ENCODE measurements at places on chromosomes 2 and 18.

GRCh38 chr2:32626639-32627221 is 1.1 kb upstream of the TTC27 start:
- no peak for DNase-seq

DNA sequence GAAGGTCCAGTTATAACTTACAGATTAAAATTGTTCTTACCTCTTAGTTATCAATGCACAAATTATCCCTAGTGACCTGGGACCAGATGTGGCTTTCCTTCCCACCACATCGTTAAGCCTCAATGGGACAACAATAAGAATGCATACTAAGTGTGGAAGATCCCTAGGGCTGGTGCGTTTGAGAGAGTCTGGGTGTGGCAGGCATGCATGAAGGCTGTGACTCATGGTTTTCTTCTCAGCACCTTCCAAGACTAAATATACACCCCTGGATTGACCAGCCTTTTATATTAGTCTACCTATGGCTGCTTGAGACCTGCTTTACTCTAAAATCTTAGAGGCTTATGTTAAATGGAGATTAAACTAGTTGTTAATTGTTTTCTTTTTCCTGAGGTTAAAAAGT is 261.7 kb upstream of the SLC14A2 start:
- DNase-seq = no peak

DNA sequence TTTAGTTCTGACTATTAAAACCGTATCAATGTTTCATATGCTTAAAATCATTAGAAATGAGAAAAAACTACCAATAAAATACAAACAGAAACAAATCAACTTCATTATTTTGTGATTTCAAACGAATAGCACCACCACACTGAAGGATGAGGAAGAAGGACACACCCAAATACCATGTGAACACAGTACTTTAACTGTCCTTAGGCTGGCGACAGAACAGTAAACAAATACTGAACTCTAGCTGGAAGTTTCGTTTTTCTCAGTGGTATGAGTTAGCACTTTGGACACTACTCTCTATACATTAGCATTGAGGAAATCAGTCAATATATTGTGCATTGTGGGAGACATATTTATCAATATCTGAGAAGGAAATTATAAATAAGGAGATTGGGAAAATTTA is 202.4 kb upstream of the AGAP1 start:
- no peak for DNase-seq

GRCh38 chr18:61031626-61032025 is 301.6 kb upstream of the CDH20 start:
- DNase-seq = no peak

DNA sequence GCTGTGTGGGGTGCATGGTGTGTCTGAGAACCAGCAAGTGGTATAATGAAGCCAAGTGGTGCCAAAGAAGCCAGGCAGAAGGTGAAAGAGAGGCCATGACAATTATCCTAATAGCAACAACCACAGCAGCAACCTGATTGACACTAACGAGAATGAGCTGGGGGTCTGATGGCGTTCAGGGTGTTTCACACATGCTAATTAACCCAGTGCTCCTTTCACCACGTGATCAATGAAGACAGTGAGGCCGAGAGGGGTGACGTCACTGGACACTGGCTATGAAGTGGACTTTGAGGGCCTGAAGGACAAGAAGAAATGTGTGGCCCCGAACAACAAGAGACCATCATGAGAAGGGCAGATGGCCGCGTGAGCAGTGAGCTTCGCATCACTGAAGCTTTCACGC is 364.4 kb upstream of the ID2 start:
- DNase-seq = no peak

DNA sequence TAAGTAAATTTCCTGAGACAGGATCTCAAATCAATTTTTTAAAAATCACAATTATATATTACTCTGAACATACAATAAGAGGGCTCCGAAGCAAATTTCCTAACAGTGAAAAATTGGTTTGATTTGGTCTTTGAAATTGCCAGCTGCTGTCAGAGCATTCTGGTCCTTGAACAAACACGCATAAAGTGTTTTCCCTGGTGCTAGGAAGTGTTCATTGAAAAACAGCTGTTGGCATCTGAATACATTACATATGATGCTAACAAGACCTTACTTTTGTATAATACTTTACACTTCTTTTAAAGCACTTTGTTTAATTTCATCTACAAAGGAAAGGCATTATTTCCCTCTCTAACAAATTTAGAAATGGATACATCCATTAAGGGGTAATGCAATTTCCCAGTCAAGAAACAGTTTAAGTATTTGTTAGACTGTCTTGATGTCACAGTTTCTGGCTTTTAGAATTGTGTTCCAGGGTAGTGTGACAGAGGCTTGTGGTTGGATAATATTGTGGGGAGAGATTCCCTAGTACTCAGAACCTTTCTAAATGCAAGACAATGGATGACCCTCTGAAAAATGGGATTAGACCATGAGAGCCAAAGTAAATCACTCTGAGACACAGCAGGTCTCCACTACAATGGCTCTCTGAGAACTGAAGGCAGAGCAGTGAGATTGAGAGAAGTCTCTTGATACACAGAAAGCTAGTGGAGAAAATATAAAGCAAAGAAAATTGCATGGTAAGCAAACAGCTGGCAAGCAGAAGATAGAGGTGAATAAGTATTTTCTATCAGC is 299.0 kb downstream of the TRIB2 start:
- DNase-seq = no peak

GRCh38 chr2:22692746-22693145 is 692.2 kb upstream of the KLHL29 start:
- DNase-seq = no peak

GRCh38 chr18:50654658-50655550 is 95.0 kb downstream of the MAPK4 start:
- DNase-seq = no peak

DNA sequence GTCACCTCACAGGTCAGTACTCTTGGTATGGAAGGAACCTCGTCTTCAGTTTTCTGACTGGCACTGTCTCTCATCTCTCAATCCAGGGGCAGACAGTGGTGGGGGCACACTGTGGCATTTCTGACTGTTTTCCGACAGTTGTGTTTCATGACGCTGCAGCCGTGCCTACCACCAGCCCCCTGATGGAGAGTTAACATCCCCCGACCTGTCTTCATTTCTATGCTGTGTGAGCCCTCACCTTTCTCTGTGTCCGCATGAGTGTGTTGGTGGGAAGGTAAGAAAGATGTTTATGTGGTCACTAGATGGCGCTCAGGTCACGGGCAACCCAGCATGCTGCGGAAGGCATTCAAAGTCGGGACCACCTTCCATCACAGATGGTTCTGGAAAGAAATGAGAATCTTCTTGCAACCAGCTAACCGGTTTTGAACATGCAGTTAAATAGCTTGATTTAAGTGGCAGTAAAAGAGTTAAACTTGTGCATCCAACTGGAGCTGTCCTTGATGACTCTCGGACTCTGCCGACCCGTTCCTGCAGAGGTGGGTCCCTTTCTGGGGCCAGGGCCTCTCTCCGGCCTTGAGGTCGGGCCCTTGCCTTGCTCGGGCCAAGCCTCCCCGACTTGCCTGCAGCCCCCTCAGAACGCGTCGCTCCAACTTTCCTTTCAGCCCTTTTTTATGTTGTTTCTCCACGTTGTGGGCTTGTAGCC is 92.4 kb downstream of the DYSF start:
- DNase-seq = peak; percentile 36

- no peak for DNase-seq
Observed at GRCh38 chr2:13651684-13652131, 935.0 kb downstream of the TRIB2 start.

DNA sequence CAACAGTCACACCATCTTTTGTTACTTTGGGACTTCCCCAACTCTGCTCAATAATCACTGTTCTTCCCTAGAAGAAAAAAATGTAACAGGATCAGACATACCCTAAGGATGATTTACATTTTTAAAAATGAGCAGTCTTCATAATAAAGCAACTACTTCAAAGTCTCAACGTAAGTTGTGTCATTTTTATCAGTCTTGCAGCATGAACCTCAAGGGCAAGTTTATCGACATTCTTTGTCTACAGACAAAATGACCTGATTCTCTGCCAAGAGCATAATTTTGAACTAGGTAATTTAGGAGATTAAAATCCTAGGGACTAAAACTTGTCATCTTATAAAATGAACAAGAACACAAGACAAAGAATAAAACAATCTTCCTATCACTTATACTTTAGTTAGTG is 2.3 kb downstream of the HSPD1 start:
- no peak for DNase-seq

DNA sequence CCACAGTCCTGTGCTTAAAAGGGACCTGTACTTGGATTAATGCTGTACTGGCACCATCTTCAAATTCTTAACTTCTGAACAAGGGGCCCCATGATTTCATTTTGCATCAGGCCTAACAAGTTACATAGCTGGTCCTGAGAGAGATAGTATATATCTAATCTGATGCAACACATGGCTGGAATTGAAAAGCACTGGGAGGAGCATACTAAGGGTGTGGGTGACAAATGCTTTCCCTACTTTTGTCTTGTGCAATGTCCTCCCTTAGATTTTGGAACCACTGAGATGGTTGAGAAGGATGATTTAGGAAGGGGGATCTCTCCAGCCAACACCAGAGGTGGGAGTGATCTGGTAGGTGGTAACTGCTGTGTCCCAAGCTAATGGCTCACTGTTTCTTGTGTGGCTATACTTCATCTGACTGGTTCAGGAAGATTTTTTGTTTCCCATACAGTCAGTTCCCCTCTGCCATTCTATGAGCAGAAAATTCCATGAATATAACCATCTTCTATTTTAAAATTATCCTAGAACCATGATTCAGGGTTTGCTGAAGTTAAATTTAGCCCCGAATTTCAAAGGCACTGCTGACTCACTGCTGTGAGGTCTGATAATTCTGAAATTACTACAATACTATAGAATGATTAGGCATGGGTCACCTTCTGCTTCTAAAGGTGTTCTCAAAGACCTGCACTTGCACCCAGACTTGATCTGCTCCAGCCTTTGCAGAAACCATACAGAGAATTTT is 108.3 kb upstream of the NCKAP5 start:
- DNase-seq = no peak

- DNase-seq = peak; percentile 40
Observed at GRCh38 chr2:182666674-182667314, 49.3 kb upstream of the DNAJC10 start.

- DNase-seq = peak; percentile 23
Observed at GRCh38 chr2:70785137-70785911, 5.1 kb downstream of the FIGLA start.

- no peak for DNase-seq
Observed at GRCh38 chr2:209629597-209629996, 142.0 kb upstream of the UNC80 start.

- no peak for DNase-seq
Observed at GRCh38 chr2:149858901-149859634, 271.5 kb upstream of the MMADHC start.

GRCh38 chr18:286515-287310 is 18.9 kb upstream of the THOC1 start:
- no peak for DNase-seq

- DNase-seq = no peak
Observed at GRCh38 chr2:218332920-218333645, 23.6 kb upstream of the CATIP start.

- DNase-seq = no peak
Observed at GRCh38 chr2:71778936-71779773, 325.8 kb downstream of the DYSF start.

DNA sequence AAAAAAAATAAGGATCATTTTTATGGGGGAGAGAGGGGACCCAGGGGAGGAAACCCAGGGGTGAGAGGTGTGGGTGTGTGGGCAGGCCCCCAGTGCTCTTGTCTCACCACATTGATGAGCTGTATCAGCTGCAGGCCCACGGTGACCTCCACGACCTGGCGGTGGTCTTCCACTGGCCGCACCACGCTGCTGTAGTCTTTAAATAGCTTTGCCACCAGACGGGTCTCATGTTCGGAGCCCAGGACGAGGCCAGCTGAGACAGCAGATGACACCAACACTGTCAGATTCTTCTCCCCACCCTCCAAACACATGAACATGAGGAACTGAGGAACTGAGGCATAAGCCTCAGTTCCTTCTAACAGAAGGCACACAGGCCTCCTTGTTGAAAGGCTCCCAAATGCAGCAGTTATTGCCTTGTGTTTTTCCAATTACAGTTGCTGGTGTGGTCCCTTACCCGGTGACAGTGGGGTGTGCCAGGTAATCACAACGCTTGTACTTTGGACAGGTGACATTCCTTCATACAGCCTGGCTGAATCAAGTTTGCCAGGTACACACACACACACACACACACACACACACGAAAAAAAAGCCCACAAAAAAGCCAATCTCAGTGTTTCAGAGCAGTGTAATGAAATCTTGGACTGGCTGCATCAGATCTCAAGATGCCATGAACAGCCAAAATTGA is 4.7 kb downstream of the CHRNA1 start:
- no peak for DNase-seq

- DNase-seq = no peak
Observed at GRCh38 chr18:48230467-48231113, 178.6 kb downstream of the ZBTB7C start.

GRCh38 chr2:232538671-232539070 is 821 bp upstream of the CHRNG start:
- DNase-seq = no peak

GRCh38 chr2:137357634-137358033 is 592.3 kb downstream of the THSD7B start:
- DNase-seq = no peak

- DNase-seq = no peak
Observed at GRCh38 chr2:146527166-146527565, 1317.7 kb upstream of the ACVR2A start.

DNA sequence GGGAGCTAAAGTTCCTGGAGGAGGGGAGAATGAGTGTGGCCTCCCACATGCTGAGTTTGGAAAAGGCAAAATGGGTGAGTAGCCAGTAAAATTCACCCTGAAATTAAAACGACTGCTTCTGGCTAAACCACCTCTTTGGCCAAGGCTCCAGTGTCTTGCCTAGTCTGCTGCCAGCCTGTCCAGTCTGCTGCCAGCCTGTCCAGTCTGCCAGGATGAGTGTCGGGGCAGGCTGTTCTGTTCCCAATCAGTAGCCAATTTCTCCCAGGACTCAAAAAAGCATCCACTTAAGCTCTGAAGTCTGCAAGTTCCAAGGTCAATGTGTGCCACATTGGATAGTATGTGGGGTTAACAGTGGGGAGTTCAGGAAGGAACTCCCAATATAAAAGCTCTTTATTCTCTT is 134.6 kb upstream of the KLHL29 start:
- no peak for DNase-seq

- no peak for DNase-seq
Observed at GRCh38 chr2:135825550-135826176, 11.3 kb downstream of the LCT start.

- no peak for DNase-seq
Observed at GRCh38 chr18:48662011-48662661, 123.3 kb downstream of the CTIF start.

- DNase-seq = peak; percentile 78
Observed at GRCh38 chr2:113248997-113249770, 29.5 kb downstream of the PAX8 start.

- DNase-seq = peak; percentile 83
Observed at GRCh38 chr2:181456660-181457120, 496 bp upstream of the ITGA4 start.

- no peak for DNase-seq
Observed at GRCh38 chr2:28228434-28228995, 164.1 kb upstream of the FOSL2 start.

- DNase-seq = no peak
Observed at GRCh38 chr2:108396845-108397244, 19.1 kb downstream of the SULT1C4 start.

- no peak for DNase-seq
Observed at GRCh38 chr18:49608366-49609255, 46.8 kb downstream of the LIPG start.
